ENCODE measurements at places on chromosomes 6 and 20.

DNA sequence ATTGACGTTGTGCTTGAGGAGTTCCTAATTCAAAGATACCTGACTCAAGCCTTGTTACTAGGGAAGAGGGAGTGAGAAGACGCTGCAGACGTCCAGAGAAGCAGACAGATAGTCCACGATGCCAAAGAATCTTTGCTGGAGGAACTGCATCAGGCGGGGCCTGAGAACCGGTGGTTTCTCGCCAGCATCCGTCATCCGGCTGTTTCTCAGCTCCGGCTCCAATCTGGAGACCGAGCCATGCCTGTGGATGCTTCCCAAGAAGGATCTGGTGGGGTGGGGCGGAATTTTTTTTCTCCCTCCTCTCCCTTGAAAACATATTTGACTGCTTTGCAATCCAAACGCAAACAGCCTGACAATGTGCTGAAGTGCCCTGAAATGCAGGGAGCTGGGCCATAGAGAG is 125.8 kb upstream of the SRSF6 start:
- no peak for DNase-seq

- DNase-seq = no peak
Measured at GRCh38 chr6:163958646-163959045, 544.1 kb downstream of the QKI start.

- DNase-seq = no peak
Measured at GRCh38 chr6:79070206-79070825, 7.7 kb downstream of the PHIP start.

- DNase-seq = no peak
Measured at GRCh38 chr6:75608956-75609533, 7.4 kb downstream of the SENP6 start.

- DNase-seq = no peak
Measured at GRCh38 chr6:1263850-1264377, 48.0 kb upstream of the FOXQ1 start.

- DNase-seq = no peak
Measured at GRCh38 chr6:140175486-140175885, 801.0 kb upstream of the CITED2 start.

DNA sequence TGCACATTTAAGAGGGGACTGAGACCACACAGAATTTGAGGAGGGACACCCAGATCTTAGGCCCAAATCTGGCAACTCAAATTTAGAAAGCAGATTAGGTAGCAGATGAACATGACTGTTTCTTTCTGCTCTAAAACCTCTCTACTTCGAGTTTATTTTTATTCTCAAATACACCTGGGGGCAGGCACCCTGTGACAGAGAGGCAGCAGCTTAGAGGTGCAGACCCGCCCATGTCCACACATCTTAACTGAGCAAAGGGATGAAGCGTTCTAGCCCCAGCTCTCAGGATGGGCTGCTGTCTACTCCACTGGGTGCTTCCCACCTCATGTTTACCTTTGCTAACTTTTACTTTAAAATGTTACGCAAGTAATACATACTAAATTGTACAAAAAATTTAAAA is 125.0 kb downstream of the SLC23A2 start:
- DNase-seq = no peak

- no peak for DNase-seq
Measured at GRCh38 chr6:166592821-166593220, 6.3 kb upstream of the RAMACL start.

- DNase-seq = no peak
Measured at GRCh38 chr6:16787128-16787682, 25.9 kb upstream of the ATXN1 start.
